ENCODE measurements at places on chromosomes 16 and 17.
A peak's percentile ranks its signal among the peaks of the same experiment; 100 is the strongest.

- DNase-seq: no peak
Measured at GRCh38 chr17:7550344-7550743, 1.5 kb downstream of the TNFSF12 start.

DNA sequence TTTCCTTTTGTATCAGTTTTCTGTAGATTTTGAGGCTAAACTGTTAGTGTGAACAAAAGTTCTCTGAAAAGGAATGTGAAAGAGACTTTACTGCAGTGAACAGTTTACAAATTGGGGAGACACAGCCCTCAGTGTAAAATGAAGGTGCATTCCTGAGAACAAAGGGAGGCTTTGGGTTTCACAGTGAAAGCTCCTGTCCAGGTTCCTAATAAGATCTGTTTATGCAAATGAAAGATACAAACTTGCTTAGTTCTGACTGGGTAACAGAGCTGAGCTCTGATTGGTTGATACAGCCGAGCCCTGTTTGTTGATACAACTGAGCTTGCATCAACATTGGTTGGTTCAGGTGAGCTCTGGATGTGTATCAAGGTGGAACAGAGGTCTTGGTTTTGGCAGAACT is 8.3 kb upstream of the CDRT15 start:
- DNase-seq: no peak

DNA sequence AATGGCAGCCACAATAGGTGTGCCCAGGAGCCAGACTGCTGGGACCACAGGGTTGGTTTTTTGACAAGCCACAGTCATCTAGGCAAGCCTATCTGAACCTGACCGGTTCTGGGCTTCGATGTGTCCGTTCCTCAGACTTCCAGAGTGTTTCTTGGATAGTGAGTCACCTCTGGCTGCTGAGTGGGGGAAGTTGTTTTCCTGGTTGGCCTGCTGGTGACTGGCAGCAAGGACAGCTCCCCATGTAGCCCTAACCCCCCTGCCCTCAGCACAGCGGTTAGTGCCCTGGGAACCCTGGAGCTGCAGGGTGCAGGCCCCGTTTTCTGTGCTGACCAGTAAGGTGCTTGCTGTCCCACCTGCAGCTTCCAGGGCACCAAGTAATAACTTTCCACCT is 65.5 kb downstream of the PLD6 start:
- DNase-seq: no peak

GRCh38 chr16:70250748-70251628 is 752 bp downstream of the EXOSC6 start:
- peak; percentile 21 for DNase-seq

DNA sequence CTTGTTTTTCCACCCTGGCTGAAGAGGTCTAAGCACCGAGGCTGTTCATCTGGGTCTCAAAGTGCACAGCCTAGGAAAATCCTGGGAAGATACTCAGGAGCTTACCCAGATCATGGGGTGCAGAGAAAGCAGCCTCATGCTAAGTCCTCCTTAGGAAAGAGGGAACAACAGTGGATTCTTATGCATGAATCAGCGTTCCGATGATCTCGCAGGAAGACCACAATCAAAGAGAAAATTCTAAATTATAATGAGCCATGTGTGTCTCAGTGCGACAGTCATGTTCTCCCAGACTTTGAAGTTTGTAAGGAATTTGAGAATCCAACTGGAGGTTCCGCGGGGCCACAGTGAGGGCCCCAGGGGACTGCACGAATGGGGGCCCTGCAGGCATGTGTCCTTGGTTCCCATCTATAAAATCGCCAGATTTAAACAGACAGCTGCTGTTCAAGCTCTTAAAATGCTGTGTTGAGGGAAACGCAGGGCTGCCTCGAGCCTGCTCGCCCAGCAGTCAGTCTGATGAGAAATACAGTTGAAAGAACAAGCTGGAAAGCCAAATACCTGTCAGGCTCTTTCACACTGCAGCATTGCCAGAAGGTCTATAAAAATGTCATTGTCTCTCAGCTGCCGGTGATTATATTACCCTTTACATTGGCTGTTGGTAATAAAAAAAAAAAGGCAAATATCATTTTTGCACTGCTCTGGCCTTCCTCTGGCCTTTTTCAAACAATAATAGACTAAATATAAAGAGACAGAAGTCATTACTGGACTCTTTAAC is 152.1 kb downstream of the PMP22 start:
- DNase-seq: no peak

DNA sequence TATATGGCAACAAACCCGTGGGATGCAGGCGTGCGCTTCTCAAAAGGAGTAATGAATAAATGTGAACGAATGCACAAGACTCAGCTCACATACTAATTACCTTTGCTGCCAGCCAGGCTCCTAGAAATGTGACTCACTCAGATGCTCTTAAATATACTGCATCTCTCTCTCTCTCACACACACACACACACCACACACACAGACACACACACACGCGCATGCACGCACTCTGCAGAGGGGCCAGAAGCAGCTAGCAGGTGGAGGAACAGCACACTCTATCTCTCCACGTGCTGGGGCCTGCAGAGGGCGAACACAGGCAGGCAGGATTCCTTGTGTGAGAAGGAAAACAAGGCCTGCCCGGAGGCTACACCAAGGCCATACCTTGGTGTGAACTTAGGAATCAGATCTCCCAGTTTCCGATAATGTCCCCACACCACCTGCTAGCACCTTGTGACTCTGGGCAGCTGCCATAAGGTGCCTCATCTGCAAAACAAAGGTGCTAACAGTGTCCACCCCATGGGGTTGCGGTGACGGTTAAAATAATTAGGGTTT is 5.3 kb downstream of the GPRC5B start:
- no peak for DNase-seq

DNA sequence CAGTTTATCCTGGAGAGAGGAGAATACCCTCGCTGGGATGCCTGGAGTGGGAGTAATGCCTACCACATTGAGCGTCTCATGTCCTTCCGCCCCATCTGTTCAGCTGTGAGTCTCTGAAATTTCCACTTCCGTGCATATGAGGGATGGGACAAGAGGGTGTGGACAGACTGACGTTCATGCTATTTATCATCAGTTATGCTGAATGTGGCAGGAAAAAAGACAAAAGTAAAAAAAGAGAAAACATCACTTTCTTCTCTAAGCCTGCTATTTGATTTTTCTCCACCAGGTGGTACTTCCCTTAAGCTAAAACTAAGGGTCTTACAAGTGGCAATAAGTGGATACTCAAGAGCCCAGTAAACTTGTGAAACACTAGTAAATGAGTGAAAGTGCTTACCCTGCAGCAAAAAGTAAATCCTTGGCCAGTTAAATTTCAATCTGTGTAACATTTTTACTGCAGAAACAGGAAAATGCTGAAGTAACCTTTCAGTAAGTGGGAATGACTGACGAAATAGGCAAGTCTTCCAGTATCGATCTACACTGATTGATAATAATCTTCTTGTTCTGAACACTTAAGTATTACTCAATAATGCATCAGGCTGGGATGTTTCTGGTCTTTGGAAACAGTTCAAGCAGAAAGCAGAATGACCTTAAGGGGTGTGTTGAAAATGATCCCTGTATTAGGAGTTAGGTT is 5.6 kb downstream of the CRYBA1 start:
- no peak for DNase-seq

- no peak for DNase-seq
Measured at GRCh38 chr17:206941-207560, 25.6 kb upstream of the DOC2B start.

GRCh38 chr16:60170196-60170595 is 1436.1 kb upstream of the GOT2 start:
- no peak for DNase-seq

- peak; percentile 90 for DNase-seq
Measured at GRCh38 chr16:87383505-87384161, at the start of gene FBXO31. Gene FBXO31, minus strand, starts transcription at chr16:87383776. Its CDS starts 32 bp downstream, at chr16:87383744.

- DNase-seq: peak; percentile 8
Measured at GRCh38 chr17:13337864-13338371, 263.8 kb downstream of the HS3ST3A1 start.

DNA sequence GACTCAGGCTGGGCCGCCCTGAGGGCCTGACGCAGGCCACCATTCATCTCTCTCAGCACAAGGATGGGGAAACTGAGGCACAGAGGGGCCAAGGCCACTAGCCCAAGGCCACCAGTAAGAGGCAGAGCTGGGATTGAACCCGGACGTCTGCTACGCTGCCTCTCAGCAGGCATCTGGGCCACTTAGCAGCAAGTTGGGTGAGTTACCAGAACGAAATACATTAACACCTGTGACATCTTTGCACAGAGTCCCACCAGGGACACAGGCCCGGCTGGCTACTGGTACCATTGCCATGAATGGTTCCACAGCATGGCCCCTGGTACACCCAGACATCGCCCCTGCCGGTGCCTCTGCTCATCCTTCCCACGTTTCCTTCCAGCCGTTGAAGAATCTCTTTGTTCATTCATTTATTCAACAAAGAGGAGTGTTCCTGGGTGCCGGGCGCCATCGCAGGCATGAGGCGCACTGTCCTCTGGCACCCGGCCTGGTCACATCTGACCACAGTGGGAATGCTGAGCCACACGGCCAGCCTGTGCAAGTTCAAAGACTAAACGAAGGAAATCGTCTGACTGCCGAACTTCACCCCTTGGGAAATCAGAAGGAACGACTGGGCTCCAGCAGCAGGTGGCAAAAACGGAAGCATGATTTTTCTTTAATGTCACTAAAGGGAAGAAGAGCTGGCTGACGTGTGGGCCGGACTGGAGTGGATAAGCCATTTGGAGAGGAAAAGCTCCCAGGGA is 7.4 kb upstream of the ZNF469 start:
- DNase-seq: no peak

GRCh38 chr16:77457046-77457445 is 22.2 kb upstream of the ADAMTS18 start:
- no peak for DNase-seq

GRCh38 chr17:17154981-17155380 is 51.2 kb downstream of the PLD6 start:
- no peak for DNase-seq

DNA sequence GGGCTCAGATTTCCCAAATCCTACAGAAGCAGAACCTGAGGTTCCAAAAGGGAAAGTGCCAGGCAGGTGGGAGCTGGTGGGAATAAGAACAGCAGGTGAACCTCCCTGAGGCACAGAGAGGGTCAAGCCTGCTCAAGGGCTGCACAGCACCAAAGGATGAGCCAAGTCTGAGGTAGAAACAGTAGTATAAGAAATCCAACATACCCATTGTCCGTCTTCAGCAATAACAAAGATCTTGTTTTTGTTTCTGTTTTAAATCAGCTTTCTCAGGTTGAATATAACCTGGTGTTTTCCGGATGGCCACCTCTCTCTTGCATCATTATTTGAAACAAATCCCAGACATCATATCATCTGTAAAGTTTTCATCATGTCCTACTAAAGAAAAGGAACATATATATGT is 10.6 kb upstream of the CES3 start:
- no peak for DNase-seq

GRCh38 chr16:52921104-52921503 is 131.6 kb downstream of the CHD9NB start:
- no peak for DNase-seq

DNA sequence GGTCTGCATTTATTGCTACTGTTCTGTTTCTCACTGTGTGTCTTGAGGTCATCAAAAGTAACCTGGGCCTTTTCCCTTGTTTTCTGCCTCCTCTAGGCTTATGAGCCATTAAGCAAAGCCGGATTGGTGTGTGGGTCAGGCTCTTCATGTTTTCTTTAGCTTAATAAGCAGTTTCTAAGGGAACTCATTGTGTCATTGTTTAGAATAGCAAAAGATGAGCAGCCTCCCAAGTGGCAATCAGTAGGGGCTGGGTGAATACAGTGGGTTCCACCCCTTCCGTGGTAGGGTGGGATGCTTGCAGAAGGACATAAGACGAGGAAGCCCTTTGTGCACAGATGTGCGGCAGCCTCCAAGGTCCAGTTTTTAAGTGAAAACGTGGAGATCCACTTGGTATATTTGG is 34.5 kb downstream of the ABCC1 start:
- no peak for DNase-seq

DNA sequence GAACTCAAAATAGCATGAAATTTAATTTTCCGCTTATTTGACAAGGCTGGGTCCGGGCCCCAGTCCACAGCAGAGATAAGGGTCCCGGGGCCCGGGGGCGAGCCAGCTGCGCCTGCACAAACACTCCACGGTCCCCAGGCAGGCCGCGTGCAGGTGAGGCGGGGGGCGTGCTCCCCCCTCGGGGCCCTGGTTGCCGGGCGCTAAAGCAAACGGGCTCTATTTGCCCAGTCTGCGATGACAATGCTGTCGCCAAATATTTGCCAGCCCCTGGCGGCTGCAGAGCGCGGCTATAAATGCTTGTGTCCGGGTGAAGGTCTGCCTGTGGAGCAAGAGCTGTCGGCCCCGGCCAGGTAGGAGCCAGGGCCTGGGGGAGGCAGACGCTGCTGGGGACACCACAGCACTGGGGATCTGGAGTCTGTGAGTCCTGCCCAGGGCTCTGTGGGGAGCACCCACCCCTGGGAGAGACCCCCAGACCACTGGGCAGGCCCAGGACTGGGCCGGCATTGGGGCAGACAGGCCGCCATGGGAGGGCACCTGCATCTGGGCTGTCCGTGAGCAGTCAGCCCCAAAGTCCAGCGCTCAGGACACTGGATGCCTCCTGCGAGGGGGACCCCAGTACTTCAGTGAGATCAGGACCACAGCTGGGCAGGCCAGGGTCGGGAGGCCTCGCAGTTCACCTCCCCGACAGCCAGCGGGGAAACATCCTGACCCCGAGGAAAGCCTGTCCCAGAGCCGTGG is at the start of gene PERCC1:
Gene PERCC1 (plus strand): TSS at position 320 of the 738 bp plus-strand sequence. CDS start 1,516 bp downstream, outside the sequence.
- DNase-seq: no peak

GRCh38 chr17:17957584-17957916 is 14.7 kb downstream of the TOM1L2 start:
- no peak for DNase-seq

GRCh38 chr17:888998-889441 is 90.6 kb downstream of the NXN start:
- no peak for DNase-seq
